ENCODE measurements at places on chromosomes 3 and 15.

DNA sequence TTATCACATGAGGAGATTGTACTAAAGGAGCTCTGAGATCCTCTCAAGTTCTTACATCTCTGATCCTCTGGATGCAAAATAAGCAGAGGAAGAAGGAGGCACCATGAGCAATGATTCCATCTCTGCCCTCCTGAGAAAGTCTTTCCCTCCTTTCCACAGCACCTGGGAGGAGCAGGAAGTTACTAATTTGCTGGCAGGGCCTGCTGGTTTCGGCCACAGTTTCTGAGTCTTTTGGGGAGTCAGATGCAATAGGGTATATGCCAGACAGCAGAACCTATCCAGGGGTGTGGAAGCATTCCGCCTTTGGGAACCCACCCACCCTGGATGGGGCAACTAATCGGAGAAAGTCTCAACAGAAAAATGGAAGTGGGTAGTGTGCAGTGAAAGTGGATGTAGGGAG, 38.5 kb upstream of the SPTSSB start:
- no peak for DNase-seq

- no peak for DNase-seq
Measured at GRCh38 chr3:169148448-169149348, 514.8 kb downstream of the MECOM start.

DNA sequence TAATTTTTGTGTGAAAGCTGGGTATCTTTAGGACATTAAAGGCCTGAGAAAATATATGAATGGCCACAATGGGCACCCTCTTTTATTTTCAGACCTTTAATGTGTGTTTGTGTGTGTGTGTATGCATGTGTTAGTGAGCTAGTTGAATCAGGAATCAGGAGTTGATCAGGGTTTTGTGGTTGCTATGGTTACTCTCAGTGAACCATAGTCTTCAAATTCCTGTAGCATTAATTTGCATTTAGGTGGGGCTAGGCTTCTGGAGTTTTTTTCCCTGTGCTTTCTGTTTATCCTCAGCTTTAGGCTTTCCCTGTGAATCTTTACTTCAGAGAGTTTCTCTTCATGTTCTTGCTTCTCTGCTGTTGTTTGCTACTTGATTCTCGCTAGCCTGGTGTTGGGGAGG, 122.0 kb upstream of the ONECUT1 start:
- no peak for DNase-seq

DNA sequence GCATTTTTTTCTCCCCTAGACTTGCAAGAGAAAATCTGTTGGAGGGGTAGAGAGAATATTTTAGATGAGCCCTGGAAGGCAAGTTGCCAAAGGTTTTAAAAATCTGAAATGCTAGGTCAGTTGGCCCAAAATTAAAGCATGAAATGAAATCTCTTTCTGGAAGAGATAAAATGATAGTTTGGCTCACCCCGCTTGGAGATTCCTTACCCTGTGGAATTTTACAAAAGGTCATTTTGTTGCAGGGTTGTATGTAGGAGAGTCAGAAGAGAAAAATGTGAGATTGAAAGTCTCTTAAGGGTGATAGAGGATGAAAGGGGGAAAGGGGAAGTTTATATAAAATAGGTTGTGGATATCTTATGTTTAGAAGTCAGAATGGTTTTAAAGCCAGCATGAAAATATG, 277.8 kb downstream of the CD47 start:
- no peak for DNase-seq

- no peak for DNase-seq
Measured at GRCh38 chr3:37715358-37715757, 146.3 kb upstream of the CTDSPL start.
